ENCODE measurements at places on chromosomes 3 and 15.

- DNase-seq = no peak
Observed at GRCh38 chr15:96720251-96720650, 389.8 kb downstream of the NR2F2 start.

- no peak for DNase-seq
Observed at GRCh38 chr3:126028096-126028495, 55.8 kb downstream of the SLC41A3 start.

DNA sequence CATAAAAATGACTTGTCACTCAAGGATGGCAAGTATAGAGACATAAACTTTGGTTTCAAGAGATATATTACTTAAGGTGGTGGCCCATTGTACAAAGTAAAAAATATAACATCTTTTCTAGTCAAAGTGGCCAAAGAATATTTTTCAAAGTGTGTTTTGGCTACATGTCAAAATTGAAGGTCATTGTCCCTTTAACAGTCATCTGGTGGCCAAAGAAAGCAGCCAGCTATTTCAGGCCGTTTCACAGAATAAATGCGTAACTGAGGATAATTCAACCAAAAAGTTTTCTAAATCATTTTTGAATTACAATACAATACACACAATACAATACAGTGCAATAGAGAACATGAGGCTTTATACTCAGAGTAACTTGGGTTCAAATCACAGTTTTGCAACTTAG is 4.2 kb upstream of the CDIN1 start:
- no peak for DNase-seq

DNA sequence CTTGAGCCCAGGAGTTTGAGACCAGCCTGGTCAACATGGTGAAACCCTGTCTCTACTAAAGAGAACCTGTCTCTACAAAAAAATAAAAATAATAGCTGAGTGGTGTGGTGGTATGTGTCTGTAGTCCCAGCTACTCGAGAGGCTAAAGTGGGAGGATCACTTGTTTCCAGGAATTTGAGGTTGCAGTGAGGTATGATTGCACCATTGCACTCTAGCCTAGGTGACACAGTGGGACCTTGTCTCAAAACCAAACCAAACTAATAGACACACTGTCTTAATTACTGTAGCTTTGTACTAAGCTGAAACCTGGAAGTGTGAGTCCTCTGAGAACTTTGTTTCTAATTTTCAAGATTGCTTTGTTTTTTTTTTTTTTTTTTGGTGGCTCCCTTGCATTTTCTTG is 30.4 kb downstream of the MGA start:
- DNase-seq = no peak

- no peak for DNase-seq
Observed at GRCh38 chr3:54987719-54988118, 59.9 kb upstream of the LRTM1 start.

- no peak for DNase-seq
Observed at GRCh38 chr3:168952551-168952950, 711.0 kb downstream of the MECOM start.

DNA sequence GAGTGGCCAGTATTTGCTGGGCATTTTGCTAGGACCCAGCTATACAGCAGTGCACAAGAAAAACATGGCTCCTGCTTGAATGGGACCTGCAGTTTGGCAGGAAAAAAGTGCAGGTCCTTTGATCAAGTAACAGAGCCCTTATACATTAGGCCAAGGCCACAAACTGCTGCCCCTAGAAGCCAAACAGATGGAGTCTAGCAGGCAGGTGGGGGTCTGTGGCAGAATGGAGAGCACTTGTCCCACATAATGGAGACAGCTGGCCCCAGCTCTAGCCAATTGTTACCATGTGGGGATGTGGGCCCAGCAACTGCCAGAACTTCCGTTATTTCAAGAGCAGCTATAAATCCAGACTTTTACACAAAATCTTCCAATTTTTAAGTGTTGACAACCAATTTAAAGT is 79.3 kb downstream of the SHQ1 start:
- no peak for DNase-seq

GRCh38 chr3:194212845-194213331 is 76.9 kb downstream of the HES1 start:
- DNase-seq = no peak

DNA sequence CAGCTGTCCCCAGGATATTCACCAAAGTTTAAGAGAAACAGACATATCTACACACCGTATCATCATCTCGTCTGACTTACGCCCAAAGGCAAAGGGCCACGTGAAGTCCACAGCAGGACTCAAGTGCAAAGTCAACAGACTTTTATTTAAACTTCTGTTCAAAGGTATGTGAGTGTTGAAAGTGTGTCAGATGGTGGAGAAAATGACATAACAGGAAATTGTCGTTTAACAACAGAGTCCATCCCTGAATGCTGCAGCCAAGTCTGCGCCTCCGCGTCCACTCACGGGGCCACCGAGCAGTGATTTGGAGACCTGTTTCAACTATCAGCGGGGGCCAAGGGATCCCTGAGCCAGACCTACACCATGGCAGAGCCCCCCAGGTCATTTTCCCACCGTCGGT is 165.6 kb downstream of the XXYLT1 start:
- DNase-seq = no peak

DNA sequence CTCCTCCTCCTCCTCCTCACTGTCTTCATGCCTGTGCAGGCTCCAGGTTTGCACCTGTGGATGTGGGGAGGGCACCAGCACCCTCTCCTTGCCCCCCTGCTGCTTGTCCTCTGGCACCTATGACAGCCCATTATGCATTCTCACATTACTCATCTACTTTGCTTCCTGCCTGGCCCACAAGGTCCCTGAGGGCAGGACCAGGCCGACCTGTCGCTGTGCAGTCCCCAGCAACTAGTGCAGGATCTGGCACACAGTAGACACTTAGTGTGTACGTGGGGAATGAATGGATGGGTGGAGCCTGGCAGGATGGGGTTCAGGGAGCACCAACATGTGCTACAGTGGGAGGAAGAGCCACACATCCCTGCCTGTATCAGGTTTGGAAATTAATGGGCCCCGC is 58.3 kb upstream of the TMEM115 start:
- no peak for DNase-seq

DNA sequence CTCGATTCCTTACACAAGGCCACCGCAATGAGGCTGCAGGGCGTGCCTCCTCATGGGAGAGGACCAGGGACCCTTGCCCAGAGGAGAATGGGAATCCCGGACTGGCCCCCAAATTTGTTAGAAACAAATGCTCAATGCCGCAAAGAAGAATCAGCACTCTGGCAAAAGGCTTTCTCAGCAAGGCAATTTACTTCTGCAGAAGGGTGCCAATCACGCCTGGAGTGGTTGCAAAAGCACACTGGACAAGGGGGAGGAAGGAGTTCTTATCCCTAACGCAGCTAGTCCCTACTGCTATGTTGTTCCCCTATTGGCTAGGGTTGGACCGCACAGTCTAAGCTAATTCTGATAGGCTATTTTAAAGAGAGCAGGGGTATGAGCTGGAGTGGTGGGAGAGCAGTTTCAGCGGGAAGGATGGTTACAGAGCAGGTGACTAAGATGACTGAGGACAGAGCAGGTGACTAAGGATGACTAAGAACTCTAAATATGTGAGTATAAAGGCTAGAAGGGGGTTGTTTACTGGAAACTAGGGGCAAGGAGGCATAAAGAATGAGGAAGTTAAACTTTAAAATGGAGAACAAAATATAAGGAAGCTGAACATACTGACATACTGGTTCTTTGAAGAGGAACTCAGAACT is 48.5 kb downstream of the KATNBL1 start:
- DNase-seq = no peak

GRCh38 chr15:77201665-77202064 is 130.8 kb upstream of the TSPAN3 start:
- no peak for DNase-seq

GRCh38 chr3:9339761-9340471 is 22.9 kb upstream of the THUMPD3 start:
- no peak for DNase-seq

DNA sequence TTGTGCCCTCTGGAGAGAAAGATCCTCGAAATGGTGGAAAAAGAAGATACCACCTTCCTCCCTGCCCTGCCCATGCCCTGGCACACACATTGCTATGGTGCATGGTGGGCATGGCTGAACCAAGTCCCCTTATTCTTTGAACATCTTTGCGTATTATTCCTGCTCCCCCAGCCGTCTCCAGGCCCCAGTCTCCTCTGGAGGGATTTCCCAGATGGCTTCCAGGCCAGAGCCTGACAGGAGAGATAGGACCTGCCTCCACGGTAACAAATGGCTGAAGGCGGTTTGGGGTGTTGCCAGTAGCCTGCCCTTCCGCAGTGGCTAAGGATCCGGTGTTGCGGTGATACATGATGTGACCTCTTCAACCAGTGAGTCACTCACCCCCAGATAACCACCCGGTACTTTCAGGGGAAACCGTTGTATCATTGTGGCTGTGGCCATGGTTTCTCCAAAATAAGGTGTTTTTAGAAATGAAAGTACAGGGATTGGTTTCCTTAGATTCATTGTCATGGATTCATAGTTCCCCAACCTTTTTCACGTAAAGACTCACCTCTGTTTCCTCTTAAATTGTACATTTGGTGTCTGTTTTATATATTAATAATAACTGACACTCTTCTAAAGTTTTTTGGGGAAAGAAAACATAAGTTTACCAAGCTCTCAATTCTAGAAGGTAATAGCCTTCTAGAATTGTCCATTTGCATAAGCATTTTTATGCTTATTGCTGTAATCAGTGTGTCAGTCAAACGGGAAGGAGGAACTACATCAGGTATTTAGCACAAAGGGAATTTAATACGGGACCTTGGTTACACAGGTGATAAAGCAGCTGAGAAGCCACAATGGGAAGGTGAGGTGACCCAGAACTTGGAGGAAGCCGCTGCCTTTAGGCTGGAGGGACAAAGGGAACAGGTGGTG is 25.9 kb downstream of the SMAD3 start:
- DNase-seq = peak; percentile 62

GRCh38 chr3:112134335-112135124 is 1.5 kb upstream of the GCSAM start:
- DNase-seq = no peak
